ENCODE measurements at places on chromosomes 13 and 19.

DNA sequence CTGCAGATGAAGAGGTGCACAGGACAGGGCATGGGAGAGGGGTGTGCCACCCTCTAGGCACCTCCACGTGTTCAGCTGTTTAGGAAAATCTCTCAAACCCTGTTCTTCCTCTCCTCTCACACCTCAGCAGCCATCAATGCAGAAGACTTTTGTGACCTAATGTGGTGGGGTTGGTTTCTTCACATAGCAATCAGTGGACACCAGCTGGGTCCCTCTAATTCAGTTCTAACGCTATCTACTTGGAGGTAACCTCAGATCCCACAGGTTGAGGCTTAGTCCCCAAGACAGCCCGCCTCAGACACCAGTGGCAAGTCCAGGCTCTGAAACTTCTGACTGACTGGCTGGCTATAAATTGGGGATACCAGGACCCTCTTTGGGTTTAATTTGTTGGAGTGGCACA lies 69.9 kb upstream of the ANKRD10 start:
- peaks cover 4% of the 10 kb centered on the region for H3K27me3 ChIP-seq
- no peaks in the 10 kb centered on the region for H3K4me1 ChIP-seq
- no peaks in the 10 kb centered on the region for H3K36me3 ChIP-seq
- no peak overlapping the region for H3K27ac ChIP-seq
- DNase-seq, result no peak
- no peak overlapping the region for H3K4me3 ChIP-seq

GRCh38 chr13:83943530-83944279 lies 61.4 kb upstream of the SLITRK1 start:
- no peaks in the 10 kb centered on the region for H3K36me3 ChIP-seq
- H3K27ac ChIP-seq, result no peak overlapping the region
- DNase-seq, result no peak
- no peaks in the 10 kb centered on the region for H3K4me1 ChIP-seq
- H3K27me3 ChIP-seq, result no peaks in the 10 kb centered on the region
- no peak overlapping the region for H3K4me3 ChIP-seq

DNA sequence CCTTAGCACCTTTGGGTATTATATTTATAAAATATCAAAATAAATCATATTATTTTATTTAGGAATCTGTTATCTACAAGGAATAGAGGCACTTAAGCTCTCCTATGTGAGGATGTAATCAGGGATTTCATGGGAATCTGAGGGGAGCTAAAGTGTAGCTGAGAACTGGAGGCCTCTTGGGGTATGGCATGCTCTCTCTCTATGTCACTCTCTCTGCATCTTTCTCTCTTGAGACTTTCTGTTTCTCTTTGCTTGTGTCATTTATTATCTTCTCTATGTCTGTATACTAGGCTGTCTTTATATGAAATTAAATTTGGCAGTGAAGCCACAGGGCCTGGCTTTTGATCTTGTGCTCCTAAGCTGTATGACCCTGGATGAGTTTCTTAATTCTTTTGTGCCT lies 37.7 kb upstream of the SCEL start:
- H3K27me3 ChIP-seq, result no peaks in the 10 kb centered on the region
- H3K27ac ChIP-seq, result no peak overlapping the region
- no peaks in the 10 kb centered on the region for H3K36me3 ChIP-seq
- no peak for DNase-seq

GRCh38 chr19:51702103-51702824 lies 9.1 kb downstream of the SPACA6 start:
- peaks cover 19% of the 10 kb centered on the region for H3K4me1 ChIP-seq
- no peak overlapping the region for H3K27ac ChIP-seq
- no peak overlapping the region for H3K4me3 ChIP-seq
- peak; percentile 44 for DNase-seq
- H3K27me3 ChIP-seq, result no peaks in the 10 kb centered on the region

DNA sequence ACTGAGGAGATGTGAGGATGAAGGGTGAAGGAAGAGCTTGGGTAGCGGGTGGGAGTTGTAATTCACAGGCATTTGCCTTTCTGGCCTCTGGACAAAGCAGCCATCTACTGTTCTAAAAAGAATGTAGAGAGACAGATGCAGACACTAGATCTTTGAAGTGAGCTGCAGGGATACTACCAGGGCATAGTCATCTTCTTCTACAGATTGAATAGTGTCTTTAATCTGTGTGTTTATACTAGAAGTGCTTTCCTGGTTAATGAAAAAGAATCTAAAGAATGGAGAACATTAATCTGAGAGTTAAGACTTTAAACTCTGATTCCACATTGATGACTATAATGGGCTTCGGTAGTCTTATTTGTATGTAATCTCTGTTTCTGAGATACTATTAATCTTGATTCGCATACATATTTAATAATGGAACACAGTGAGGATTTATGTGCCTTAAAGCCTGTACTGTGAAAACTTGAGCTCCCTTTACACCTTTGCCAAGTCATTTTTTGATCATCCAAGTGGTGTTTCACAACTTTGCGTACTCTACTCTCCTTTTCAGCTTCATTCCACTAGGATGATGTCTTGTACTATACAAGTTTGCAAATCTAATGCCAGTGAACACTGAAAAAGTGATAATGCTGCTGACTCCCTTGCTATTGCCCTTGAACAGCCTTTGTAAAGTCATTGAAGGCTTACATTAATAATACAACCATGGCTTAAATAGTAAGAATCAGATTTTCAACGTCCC lies 2199.4 kb upstream of the PCDH20 start:
- H3K36me3 ChIP-seq, result no peaks in the 10 kb centered on the region
- no peak for DNase-seq
- no peak overlapping the region for H3K4me3 ChIP-seq

GRCh38 chr13:46598820-46599180 lies 45.8 kb downstream of the LRCH1 start:
- no peak for DNase-seq
- H3K27ac ChIP-seq, result no peak overlapping the region
- no peaks in the 10 kb centered on the region for H3K36me3 ChIP-seq

DNA sequence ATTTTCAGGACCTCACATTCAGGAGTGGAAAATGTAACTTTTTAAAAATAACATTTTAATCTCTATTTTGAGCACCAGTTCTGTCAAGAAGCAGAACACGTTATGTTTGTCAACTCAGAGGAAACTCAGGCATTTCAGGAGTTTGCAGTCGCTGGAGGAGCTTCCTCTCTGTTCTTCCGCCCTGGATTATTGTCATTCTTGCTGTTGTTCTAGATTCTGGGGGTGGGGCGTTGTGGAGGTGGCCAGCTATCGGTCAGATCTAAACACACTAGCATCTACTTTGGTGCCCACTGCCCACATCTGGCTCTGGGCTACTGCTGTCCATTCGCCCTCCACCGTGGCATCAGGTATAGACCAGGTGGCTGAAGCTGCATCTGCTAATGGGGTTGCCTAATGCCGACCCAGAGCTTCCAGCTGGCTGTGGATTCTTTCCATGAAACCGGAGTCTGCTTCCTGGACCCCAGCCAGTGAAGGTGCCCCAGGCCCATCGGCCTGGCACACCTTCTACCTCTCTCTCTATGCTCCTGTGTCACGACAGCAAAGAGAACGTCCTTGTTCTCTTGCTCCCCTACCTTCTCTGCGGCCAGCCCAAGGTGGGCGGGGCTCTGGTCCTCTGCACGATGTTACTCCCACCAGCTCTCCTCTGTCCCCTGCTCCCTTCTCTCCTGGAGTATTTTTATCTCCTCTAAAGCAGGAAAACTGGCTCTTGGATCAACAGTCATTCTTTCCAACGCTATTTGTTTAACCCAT lies 36.7 kb upstream of the DGKH start:
- H3K4me3 ChIP-seq, result no peak overlapping the region
- no peaks in the 10 kb centered on the region for H3K4me1 ChIP-seq
- no peaks in the 10 kb centered on the region for H3K36me3 ChIP-seq
- H3K27ac ChIP-seq, result no peak overlapping the region
